ENCODE measurements at places on chromosomes 2 and 18.

DNA sequence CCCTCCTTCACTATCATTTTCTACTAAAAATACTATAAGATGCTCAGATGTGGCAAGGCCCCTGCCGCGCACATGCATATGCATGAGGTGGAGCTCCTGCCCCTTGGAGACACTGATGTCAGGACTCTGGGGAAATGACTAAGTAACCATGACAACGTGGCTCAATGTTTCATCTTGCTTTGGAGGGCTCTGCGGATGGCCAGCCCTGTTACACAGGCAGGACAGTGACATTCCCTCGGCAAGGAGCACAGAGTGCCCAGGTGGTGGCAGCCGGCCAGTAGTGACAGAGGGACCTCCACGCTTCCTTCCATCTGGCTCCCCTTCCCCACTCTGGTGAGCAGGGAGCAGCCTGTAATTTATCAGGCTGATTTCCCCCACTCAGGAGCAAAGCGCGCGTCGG lies 364.1 kb downstream of the SS18 start:
- DNase-seq: peak; percentile 88

DNA sequence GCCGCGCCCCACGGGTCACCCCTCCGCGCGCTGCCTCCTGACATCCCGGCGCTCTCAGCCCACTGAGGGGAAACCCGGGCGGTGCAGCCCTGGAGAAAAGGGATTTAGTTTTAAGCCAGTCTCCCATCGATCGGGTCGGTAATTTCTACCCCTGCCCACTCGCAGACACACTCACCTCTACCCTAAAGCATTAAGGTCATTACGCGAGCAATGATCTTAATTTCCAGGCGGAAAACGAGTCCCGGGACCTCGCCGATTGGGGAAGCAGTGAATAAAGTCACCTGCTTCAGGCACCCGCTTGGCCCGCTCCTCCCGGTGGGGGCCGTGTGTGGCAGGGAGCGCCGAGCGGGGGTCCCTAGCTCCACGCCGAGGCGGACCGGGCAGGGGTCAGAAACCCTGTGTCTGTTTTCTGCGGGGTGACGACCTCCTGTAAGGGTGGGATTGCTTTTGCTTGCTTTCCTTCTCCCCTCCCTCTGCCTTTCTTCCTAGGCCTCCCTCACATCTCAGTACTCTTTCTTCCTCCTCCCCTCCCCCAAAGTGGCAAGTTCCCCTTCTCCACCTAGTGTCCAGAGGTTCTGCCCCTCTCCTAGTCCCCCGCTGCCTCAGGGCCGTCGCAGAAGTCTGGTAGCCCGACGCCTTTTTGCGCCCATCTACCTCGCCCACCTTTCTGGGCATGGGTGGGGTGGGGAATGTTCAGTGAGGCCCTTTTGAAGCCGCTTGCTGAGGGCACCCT lies 142.6 kb downstream of the MEIS1 start:
- DNase-seq: no peak

- DNase-seq: peak; percentile 86
Measured at GRCh38 chr2:96315400-96316071, 9.6 kb upstream of the ITPRIPL1 start.

- DNase-seq: no peak
Measured at GRCh38 chr18:75335511-75335910, 92.0 kb downstream of the SMIM21 start.

DNA sequence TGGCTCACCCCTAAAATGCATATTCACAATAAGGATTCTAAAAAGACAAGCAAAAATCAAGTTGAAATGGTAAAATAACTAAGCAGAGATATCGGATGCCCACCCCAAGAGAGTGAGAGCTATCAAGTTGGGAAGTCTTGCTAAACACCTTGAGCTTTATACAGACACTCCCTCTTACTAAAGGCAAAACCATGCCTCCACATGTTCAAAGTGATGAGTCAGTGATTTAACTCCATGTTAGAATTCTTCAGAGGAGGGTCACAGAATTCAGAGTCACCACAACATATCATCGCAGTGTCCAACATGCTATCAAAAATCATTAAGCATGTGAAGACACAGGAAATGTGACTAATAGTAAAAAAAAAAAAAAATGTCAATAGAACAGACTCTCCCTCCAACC lies 20.6 kb upstream of the ST8SIA3 start:
- peak; percentile 3 for DNase-seq

DNA sequence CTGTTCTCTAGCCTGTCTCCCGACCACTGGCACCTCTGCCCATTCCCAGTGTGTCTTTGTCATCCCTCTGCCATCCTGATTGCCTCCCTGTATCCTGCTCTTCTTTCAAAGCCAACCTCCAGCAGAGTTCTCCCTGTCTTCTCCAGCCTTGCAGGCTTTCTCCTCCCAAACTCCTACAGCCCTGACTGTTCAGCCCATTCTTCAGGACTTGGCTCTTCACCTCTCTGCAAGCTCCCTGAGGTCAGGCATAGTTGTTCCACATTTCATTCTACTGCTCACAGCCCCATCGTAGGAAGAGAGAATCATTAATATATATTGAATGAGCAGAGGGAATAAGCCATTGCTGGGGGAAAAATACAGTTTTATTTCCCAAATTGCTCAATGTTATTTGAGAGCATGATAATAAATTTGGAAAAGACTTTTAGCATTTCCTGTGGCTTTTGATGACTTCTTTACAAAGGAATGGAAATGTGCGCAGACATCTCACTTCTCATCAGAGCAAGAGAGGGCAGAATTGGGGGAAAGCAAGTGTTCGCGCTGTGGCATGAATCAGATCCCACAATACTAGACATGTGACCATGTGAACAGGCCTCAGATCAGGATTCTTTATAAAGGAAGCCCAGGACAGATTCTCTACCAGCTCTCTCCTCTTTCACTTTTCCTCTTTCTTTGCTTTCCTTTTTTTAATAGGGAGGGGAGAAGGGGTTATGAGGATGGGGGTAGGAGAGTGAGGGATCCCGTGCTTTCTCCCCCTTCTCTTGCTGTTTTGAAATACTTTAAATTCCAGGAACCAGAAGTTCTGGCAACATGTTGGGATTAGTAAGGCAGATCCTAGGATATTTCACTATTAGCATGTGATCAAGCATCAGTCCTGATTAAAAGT lies 37.4 kb downstream of the EPAS1 start:
- peak; percentile 99 for DNase-seq

DNA sequence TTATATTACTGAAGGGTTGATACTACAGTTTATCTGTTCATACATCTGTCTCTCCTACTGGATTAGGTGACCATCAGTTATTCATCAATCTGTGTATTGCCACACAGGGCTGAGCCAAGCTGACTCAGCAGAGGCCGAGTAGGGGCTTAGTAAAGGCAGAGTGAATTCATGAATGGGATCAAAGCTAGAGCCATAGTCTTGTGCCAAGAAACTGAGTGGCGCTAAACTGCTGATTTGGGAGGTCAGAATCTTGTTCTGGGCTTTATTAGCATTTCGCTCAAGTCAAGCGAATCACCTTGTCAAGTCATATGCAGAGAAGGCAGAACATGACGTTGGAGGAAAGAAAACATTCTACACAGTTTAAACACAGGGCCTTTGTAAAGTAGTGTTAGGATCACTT lies 34.1 kb downstream of the SOCS6 start:
- DNase-seq: peak; percentile 54

DNA sequence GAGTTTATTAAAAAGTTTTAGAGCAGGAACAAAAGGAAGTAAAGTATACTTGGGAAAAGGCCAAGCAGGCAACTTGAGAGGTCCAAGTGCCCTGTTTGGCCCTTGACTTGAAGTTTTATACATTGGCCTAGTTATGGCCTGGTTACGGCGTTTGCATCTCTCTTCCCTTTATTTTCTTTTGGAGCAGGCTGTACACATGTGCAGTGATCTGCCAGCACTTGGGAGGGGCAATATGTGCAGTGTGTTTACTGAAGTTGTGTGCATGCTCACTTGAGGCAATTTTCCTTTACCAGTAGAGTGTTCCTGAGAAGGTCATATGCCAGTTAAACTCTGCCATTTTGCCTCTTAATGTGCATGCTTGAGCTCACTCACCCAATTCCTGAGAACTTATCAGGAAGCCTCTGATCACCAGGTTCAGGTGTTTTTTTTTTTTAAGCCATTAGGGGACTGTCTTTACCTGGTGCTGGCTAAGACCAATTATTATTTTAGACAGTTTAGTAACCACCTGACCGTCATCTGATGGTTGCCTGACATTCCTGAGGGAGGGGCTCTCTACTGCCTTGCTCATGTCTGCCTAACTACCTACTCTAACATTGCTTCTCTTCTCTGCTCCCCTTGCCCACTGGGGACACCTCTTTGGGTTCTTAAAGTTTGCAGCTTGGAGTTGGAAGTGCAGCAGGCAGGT lies 48.0 kb downstream of the SCN2A start:
- DNase-seq: no peak

GRCh38 chr2:47172156-47172921 lies 17.2 kb upstream of the STPG4 start:
- no peak for DNase-seq

DNA sequence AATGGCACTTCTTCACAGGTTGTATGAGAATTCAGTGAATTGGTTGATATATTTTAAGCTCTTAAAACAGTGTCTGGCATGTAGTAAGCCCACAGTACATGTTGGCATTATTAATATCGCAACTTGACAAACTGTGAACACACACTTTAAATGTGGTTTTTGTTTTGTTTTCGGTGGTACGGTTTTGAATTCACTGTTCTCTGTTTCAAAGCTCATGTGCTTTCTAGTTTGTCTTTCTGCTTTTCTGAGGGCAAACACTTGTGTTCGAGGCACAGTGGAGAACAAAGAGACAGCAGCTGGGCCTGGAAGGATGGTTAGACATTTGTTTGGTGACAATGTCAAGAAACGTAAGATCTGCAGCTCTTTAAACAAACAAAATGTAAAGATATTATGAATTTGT lies 276.5 kb upstream of the MC4R start:
- DNase-seq: no peak

DNA sequence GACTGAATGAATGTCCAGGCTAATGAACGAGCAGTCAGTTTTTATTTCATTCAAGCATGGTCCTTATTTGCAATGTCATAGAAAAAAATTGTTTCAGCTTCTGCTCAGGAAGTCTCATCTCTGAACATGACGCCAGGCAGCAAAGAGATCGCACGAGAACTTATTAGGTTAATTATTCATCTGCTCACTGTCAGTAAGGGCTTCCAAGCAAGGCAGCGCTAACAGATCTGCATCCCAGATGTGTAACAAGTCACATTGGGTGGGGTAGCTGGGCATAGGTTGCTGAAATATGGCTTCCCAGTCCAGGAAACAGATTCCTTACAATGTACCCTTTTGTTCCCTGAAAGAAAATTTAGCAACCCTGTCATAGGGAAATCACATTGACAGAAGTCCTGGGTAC lies 63.5 kb downstream of the ANKRD44 start:
- DNase-seq: peak; percentile 12

GRCh38 chr2:84880395-84880644 lies 564 bp downstream of the TRABD2A start:
- no peak for DNase-seq

GRCh38 chr18:54240629-54241107 lies 16.2 kb upstream of the MBD2 start:
- no peak for DNase-seq

GRCh38 chr2:85287721-85288120 lies 40.1 kb downstream of the TGOLN2 start:
- no peak for DNase-seq

- DNase-seq: peak; percentile 93
Measured at GRCh38 chr2:29463181-29463900, 348.1 kb downstream of the CLIP4 start.

DNA sequence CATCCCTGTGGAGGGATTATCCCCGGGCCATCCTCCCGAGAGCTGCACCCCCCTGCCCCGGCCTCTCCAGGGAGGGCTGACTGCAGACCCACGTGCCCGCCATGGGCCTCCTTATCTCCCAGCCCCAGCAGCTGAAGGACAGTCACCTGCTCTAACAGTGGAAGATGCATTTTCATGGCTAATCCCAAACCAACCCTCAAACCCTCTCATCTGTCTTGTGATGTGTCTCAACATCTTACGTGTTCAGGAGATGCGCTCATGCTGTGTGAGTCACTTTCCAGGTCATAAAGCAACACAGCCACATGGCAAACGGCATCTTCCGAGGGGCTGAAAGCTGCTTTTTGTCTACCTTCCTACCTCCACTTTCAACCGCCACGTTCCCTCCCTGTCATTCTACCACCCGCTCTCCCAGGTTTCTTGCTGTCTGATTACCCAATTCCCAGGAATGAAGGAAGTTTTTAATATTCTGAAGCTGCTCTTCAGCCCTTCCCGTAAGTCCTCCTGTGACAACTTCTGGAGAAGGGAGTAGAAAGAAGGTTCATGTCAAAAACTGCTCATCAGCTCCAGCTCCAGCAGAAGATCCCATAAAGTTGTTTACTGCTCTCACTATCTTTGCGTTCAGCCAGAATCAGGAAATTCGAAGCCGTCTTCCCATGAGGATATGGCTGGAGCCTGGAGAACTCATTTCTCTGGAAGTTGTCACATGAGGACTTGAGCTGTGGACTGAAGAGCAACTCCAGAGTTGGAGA lies 54.5 kb downstream of the MBP start:
- DNase-seq: peak; percentile 68

GRCh38 chr18:60182223-60182622 lies 190.4 kb downstream of the MC4R start:
- no peak for DNase-seq

GRCh38 chr18:10228326-10228725 lies 226.1 kb upstream of the APCDD1 start:
- no peak for DNase-seq
